ENCODE measurements at places on chromosomes 1 and 21.

- no peak for DNase-seq
These were observed 25.1 kb upstream of the ZNF362 start for GRCh38 chr1:33231166-33231565.

- DNase-seq: peak; percentile 72
These were observed 37.3 kb downstream of the PTAFR start for GRCh38 chr1:28139025-28139712.

GRCh38 chr1:42439940-42440339, 15.9 kb downstream of the ZMYND12 start:
- DNase-seq: peak; percentile 91

DNA sequence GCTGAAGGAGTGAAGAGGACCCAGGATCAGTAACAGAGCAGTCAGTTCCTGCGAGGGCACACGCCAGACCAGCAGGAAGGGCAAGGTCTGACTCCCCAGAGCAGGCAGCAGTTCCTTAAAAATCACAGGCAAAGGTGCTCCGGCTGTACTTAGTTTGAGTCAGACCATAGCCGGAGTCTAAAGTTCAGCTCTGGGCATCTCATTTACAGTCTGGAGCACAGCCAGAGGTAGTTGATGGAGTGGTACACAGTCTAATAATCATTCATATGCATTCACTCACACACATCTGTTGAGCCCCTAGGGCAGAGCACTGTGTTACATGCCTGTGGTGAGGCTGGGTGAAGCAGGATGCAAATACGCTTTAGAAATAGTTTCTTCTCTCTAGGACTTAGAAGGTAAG, 7.3 kb upstream of the AMIGO1 start:
- peak; percentile 66 for DNase-seq

GRCh38 chr1:227780101-227781044, 35.1 kb upstream of the PRSS38 start:
- no peak for DNase-seq

DNA sequence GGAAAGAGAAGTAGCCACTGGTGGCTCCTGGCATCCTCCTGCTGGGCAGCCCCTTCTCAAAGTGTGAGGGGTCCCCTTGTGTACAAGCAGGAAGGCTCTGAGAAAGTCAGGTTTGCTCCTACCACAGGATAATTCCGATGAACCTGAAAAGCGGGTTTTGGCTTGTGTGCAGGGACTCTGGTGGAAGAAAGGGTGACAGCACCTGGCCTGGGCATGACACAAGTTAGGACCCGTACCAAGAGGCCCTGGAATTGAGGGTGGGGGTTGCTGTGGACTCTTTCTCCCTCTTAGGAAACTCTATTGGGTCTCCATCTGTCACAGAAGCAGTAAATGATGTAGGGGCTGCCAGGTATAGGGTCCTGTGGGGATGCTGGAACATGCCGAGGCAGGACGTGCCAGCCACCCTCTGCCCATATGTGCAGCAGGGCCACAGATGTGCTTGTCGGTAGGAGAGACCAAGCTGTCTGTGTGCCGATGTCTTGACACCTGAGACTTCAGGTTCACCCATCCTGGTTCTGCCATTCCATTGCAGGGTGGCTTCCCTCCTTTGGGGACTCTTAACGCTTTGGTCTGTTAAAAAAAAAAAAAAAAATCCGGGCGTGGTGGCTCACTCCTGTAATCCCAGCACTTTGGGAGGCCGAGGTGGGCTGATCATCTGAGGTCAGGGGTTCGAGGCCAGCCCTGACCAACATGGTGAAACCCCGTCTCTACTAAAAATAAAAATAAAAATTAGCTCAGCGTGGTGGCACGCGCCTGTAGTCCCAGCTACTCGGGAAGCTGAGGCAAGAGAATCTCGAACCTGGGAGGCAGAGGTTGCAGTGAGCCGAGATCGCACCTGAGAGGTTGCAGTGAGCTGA, 9.8 kb downstream of the C1orf35 start:
- no peak for DNase-seq

DNA sequence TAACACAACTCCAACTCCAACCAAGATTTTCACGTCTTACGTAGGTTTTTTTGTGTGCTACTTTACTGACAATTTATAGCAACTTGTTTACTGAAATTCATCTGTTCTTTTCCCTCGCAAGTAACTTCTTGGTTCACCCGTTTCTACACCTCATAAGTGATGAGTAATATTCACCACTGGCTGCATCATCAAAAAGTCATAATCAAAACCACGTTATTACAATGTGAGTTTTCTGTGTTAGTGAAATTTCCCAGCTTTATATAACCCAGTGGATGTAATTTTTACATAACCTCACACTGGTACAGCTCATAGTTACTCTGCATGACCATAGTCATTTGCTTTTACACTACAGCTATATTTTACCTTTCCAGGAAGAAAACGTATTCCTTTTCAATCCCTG, 401.1 kb upstream of the LYPLAL1 start:
- DNase-seq: peak; percentile 83

DNA sequence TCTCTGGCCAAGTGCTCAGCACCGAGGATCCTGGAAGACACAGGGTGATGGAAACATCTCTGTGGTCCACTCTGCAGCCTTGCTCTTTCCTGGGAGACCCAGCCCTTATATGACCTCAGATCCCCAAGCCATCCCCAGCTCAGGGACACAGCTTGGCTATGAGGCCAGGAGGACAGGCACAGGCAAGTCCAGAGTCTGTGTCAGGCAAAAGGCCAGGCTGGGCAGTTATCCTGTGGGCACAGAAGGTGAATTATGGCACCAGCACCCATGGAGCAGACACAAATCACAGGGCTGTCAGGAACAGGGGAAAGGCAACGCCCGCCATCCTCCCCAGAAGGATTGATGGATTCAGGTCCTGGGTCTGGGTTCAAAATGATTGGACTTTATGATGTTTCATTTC, 52.1 kb upstream of the SCMH1 start:
- no peak for DNase-seq

DNA sequence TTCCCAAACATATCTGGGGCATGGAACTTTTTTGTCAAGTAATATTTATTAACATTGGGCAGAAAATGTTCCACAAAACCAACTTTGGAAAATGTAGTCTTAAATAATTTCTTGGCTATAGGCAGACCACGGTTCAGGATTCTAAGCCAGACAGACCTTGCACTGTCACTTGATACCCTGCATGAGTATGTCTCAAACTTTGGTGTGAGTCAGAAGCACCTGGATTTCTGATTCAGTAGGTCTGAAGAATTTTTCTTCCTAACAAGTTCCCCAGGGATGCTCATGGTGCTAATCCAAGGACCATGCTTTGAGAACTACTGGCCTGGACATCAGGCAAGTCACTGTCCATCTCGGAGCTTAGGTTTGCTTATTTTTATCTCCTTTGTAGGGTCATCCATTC, 562.0 kb downstream of the PLPP3 start:
- DNase-seq: no peak

- DNase-seq: no peak
These were observed 1.6 kb downstream of the ADCY10 start for GRCh38 chr1:167912294-167912693.

- no peak for DNase-seq
These were observed 271.7 kb upstream of the C1orf174 start for GRCh38 chr1:4171480-4172450.

- no peak for DNase-seq
These were observed 41.3 kb upstream of the LRP8 start for GRCh38 chr1:53369034-53369750.

GRCh38 chr1:89125240-89125912, 538 bp downstream of the GBP2 start:
- no peak for DNase-seq

DNA sequence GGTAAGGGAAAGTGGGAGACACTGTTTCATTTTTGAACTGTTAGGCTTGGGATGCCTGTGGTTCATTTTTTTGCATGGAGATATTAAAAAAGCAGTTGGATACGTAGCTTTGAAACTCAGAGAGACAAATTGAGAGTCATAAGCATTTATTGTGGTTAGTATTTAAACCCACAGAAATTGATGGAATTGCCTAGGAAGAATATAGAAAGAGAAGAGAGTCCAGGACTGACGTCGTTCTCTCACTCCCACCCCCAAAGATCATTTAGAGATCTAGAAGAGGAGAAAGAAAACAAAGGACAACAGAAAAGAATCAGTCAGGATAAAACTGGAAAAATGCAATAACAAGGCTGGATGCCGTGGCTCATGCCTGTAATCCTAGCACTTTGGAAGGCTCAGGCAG, 73.2 kb upstream of the BMP8A start:
- DNase-seq: no peak

DNA sequence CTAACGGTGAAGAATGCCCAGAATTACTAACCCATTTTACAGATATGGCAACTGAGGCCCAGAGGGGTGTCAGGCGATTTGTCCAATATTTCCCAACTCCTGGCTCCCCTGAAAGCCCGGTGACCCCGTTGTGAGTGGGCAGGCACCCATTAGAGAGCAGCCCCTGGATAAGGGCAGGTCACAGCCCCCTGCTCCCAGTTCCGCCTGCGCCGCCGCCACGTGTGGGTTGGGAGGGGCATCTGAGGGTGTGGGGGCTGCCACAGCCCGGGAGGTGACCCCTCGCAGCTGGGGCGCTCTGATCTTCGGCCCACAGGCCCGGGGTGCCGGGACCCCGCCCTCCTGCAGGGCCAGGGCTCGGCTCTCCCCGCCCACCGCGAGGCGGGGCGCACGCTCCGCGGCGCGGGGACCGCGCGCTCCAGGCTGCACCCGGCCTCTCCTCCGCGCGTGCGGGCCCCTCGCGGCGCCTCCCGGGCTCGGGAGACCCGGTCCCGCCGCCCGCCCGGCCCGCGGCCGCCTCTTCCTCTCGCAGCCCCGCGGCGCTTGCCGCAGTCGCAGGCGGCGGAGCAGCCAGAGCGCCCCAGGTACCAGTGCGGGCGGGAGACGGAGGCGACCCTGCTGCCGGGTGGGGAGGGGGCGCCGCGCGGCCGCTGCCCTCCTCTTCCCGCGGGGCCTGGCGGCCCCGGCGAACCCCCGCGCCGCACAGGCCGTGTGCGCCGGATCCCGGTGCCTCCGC, at the start of gene HTR6:
TSS of gene HTR6 (plus strand) at position 423 of the 733 bp plus-strand sequence. CDS start 879 bp downstream, outside the sequence.
- no peak for DNase-seq

DNA sequence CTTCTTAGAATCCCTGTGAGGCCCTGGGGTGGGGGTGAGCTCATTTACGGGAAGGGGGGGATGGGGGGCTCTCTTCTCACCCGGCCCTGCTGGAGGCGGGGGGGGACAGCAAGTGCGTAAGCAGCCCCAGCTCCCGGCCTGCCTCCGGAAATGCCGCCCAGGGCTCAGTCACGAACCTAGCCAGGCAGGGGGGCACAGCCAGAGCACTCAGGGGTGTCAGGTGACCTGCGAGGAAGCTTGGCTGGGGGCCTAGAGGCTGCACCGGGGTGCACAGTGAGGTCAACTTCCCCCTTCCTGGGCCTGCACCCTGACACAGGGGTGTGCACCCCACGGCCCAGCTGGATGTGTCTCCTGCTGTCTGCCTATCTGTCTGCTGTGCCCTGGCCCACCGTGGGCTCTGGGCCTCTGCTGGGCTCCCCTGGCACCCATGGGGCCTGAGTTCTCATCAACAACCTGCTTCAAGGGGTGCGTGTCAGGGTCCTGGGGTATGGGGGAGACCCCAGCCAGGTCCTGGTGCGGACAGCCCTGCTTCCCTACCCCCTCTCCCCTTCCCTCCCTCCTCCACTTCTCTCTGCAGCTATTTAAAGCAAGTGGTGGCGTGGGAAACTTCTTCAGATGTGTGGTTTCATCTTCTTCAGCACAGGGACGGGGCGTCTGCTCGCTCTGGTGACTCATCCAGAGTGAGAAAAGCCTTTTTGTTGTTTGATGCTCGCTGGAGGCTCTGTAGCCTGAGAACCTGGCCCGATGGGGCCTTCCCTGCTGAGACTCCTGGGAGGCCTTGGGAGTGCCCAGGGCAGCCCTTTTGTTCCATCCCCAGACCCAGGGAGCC, 92.5 kb upstream of the RUNX3 start:
- DNase-seq: peak; percentile 97

GRCh38 chr1:228416217-228416933, at the start of gene TRIM17:
TRIM17 (minus strand) TSS chr1:228416861; CDS start chr1:228415072, 1,789 bp downstream.
- DNase-seq: peak; percentile 38

- DNase-seq: no peak
These were observed 6.6 kb downstream of the SLC2A5 start for GRCh38 chr1:9062846-9063245.

DNA sequence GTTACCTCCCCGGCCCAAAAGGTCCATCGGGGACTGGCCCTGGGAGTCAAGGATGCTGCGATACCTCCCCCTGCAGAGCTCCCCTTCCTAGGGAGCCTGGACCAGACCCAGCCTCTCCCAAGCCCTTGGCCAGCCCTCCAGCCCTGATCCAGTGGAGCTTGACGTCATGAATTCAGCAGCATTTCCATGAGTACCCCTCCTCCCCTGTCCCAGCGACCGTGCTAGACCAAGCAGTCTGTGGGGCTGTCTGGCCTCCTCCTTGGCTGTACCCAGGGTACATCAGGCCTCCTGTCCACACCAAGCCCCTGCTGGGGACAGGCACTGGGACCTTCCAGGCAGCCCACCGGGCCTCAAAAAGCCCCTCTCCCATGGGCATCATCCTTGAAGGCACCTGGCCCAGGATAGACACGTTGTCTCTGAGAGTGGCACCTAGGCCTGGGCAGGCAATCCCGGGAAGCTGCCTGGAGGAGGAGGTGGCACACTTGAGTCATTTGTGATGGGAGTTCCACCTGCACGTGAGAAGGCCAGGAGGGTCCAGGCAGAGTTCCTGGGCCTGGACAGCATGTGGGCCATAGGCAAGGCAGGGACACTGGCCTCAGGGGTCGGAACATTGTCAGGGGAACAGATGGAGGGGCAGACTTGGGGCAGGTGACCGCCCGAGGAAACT, 46.4 kb downstream of the WNT9A start:
- no peak for DNase-seq

DNA sequence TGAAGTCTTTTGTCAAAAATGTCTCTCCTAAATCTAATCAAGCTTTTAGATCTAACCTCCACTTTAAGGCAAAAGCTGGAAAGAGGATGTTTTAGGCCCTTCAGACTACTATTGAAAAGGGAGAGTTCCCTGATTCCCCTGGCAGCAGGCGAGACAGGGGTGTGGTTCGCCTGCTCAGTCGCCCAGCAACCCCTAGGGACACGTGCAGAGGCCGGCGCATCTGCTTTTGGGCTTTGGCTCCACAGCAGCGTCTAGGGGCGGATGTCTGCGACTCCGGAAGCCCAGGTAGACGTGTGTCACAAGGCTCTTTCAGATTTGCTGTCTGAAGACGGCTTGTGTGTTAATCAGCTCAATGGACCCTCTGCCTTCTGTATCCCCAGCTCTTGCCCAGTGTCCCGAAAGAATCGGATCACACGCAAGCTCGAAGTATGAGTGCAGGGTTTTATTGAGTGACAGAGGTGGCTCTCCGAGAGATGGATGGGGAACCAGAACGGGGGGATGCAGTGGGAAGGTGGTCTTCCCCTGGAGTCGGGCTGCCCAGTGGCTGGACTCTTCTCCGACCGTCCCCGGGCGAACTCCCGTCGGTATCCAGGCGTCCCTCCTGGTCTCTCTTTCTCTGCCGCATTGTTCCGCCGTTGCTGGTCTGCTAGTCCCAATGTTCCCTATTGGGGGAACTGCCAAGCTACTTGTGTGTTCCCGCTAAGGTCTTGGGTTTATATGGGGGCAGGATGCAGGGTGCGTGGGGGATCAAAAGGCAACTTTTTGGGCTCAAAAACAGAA, 45.5 kb downstream of the OLFML2B start:
- DNase-seq: no peak

Data from ELR (cell line).